ENCODE measurements at places on chromosomes 5 and 9. TPM values are rescaled to one million over a fixed set of nuclear protein-coding genes. Genes with fewer than 3 reads are reported as not detected.

The PLEKHG4B gene
- 0.47 TPM for total RNA-seq

The TEX53 gene
- not detected for total RNA-seq

The CNTNAP3B gene
- not detected for total RNA-seq

The PDZD2 gene
- total RNA-seq, result 0.75 TPM
